Activated naive CD4-positive, alpha-beta T cell treated with anti-CD3 and anti-CD28 coated beads, Interleukin-2, amount 50 U/mL, for 72 hours (primary cell): ENCODE measurements at places on chromosomes 7 and 10. TPM values are rescaled to one million over a fixed set of nuclear protein-coding genes. Genes with fewer than 3 reads are reported as not detected.

GRCh38 chr10:112562809-112563663 is 116.0 kb downstream of the VTI1A start:
- no peak for DNase-seq

GRCh38 chr7:13411636-13412035 is 577.8 kb downstream of the ETV1 start:
- no peak for DNase-seq

DNA sequence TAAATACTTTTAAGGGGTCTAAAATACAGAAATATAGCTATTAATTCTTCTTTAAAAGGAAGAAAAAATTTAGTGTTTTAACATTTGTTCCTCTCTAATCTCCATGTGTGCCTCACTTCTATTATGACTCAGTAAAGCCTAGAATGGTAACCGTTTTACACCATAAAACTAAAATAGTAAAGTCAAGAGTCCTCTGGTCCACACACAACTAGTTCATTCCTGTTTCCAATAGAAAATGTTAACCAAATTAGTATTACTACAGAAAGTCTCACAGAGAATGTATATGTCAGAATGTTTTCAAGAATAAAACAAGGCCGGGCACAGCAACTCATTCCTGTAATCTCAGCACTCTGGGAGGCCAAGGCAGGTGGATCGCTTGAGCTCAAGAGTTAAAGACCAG is 55.8 kb downstream of the CNOT4 start:
- no peak for DNase-seq

GRCh38 chr7:116200963-116201362 is 9.4 kb upstream of the TES start:
- DNase-seq: no peak

GRCh38 chr10:66463611-66464010 is 462.2 kb upstream of the LRRTM3 start:
- DNase-seq: no peak

GRCh38 chr7:155380221-155380861 is 77.6 kb upstream of the EN2 start:
- DNase-seq: no peak

DNA sequence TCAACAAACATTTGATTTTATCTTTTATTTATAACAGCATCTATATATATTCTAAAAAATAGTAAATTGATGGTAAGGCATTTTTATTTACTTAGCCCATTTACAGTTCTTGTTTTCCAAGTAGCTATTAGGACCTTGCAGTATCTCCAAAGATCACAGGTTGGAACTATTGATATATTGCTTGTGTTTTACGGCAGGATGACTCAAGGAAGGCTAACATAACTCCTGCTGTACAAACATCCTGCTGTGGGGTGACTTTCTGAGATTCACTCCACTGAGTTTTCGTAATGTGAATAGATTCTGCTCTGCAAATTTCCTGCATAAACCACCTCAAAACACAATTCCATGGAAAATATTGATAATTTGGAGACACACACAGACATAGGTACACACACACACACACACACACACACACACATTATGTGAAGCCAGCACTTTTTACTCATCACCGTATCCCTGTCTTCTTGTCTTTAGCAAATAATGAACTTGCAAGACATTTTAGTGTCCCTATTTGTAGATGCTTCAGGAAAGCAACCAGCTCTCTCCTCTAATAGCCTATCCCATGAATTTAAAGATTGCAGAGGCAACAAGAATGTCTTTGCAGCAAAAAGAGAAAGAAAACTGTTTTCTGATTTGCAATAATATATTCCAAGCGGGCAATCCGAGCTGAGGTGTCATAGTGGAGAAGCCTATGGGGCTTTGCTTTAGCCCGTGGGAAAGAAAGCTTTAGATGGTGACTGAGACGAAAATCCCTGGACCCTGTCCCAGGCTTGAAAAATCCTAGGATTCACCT is 722 bp downstream of the AGR2 start:
- DNase-seq: no peak

- DNase-seq: no peak
Observed at GRCh38 chr10:24561453-24561852, 162.2 kb downstream of the ARHGAP21 start.

DNA sequence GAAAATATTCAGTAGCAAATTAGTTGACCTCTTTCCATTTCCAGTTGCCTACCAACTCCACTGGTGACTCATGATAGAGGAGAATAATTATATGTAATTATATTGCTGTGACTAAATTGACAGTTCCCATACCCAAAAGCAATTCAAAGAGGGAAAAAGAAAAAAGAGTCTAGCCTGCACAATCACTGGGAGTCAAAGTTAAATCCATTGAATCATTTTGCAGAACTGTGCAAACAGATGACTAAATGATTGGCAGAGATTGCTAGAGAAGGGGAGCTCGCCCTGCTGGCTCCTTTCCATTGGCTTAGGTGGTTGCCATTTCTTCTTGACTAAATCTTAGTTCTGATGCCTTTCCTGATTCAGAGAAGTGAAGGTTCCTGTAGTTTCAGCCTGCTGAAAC is 1228.6 kb upstream of the SORCS1 start:
- DNase-seq: no peak

GRCh38 chr7:26199301-26200037 is 1.1 kb downstream of the HNRNPA2B1 start:
- DNase-seq: peak; percentile 50

GRCh38 chr10:62761115-62761514 is 43.4 kb upstream of the ADO start:
- no peak for DNase-seq

GRCh38 chr10:124011464-124011863 is 81.9 kb downstream of the CHST15 start:
- no peak for DNase-seq

GRCh38 chr7:8923164-8923806 is 489.9 kb downstream of the NXPH1 start:
- DNase-seq: no peak

DNA sequence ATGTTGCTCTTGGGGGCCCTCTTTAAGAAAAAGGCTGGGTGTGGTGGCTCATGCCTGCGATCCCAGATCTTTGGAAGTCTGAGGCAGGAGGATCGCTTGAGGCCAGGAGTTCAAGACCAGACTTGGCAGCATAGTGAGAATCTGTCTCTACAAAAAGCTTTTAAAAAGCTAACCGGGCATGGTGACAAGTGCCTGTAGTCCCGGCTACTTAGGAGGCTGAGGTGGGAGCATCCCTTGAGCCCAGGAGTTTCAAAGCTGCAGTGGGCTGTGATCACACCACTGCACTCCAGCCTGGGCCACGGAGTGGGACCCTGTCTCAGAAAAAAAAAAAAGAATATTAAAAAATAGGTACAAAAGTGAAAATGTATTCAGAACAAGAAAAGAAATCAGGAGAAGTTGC is 38.1 kb upstream of the SLC39A12 start:
- DNase-seq: no peak

DNA sequence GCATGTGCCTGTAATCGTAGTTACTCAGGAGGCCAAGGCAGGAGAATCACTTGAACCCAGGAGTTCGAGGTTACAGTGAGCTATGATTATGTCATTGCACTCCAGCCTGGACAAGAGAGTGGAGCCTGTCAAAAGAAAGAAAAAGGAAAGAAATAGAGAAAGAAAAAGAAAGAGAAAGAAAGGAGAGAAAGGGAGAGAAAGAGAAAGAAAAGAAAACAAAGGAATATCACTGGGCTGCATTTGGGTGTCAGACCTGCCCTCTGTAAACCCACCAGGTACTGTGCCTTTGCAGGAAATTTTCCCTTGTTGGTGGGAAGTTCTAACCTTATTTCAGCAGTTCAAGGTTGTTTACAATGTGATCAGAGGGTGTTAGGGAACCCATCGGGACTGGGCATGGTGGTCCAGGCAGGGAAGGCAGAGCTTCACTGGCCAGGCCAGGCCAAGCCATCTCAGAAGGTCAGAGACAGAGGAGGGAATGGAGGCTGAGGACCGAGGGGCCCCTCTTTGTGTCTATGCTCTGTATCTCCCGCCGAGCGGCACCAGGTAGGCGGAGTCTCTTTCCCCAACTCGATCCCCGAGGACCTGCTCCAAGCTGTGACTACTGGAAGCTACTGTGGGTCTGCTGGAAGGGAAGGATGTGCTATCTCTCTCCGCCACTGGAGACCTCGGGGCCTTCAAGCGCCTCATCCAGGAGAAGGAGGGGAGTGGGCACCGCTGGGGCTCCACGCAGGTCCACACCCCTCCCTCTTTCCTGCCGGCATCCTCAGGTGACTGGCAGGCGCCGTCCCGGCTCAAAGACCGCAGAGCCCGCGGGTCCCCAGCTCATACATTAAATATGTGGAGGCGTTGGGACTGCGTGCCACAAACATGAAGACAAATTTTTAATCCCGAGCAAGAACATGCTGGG is 15.2 kb upstream of the KAZALD1 start:
- DNase-seq: no peak

DNA sequence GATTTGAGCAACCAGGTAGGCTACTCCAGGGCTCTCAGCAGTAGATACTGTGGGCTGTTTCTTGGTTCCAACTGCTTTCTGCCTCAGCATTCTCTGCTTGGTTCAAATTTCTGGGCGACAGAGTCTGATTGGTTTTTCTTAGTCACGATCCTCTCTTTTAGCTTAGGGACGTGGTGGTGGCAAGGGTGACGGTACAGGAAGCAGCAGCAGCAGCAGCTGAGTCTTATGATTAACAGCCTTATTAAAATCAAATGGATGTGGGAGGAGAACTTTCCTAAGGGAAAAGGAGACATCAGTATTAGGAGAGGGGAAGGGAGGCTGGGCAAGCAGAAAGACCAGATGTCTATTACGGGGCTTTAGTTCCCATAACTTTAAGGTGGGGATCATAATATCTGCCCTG is 156.5 kb upstream of the PLPP4 start:
- DNase-seq: no peak

- no peak for DNase-seq
Observed at GRCh38 chr10:64394744-64395143, 873.5 kb downstream of the REEP3 start.

GRCh38 chr10:100184426-100184825 is 1.4 kb downstream of the ERLIN1 start:
- DNase-seq: no peak

GRCh38 chr7:125424721-125425120 is 495.1 kb upstream of the POT1 start:
- DNase-seq: no peak

- no peak for DNase-seq
Observed at GRCh38 chr10:47305566-47305965, 5.6 kb downstream of the GDF10 start.

DNA sequence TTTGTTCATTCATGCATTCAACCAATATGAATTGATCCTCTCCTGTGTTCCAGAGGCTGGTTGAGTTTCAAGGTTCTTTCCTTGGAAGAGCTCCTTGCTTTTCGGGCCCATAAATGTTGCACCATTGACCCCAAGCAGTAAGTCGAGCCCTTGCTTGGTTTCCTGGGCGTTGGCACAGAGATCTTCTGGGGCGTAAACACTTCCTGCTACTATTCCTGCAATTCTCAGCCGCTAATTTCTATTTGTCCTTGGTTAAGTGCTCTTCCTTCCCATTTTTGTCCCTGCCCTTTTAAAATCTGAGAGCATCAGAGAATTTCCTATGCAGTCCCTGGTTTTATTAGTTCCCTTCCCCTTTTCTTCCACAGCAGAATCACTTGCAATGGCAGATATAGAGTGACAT is 44.1 kb upstream of the ADRB1 start:
- no peak for DNase-seq

DNA sequence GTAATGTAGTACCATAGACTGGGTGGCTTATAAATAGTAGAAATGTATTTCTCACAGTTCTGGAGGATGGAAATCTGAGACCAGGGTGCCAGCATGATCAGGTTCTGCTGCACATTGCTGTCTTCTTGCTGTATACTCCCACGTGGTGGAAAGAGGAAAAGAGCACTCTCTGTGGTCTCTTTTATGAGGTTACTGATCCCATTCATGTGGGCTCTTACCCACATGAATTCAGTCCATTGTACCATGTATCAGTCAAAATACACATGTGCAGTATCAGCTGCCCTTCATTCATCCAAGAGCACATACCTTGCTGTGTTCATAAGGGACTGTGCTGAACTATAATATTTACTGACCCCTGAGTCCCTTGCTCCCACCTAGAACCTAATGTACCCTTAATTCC is 17.1 kb downstream of the PNLIPRP2 start:
- DNase-seq: no peak

DNA sequence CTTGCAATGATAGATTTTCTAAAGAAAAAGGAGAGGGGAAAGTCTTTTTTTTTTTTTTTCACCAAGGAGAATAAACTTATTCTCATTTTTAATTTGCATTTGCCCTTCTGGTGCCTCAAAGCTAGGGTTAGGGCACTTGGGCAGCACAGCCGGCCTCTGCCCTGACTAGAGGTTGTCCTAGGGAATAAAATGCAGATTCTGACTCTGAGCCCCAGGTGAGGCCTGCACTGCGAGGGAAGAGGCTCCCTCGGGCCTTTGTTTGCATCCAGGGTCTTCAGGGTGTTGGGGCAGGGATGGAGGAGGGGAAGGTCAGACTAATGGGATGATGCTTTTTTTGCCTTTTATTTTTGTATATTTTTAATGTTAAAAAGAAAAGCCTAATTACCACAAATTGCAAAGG is 7.8 kb downstream of the MYL7 start:
- no peak for DNase-seq

DNA sequence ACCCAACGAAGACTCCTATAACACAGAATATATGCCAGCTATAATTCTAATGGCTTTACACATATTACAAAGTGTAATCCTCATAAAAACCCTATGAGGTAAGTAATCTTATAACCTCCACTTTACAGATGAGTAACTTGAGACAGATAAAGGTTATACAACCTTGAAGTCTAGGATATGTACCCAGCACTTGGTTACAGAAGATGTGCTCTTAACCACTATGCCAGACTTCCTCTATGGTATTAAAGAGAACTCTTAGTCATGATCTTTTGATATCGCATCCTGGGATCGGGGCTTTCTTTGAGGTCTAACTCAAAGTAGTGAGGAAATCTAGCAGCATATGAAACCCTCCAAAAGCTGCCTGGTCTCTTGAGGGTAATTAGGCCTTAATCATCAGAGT is 319.2 kb upstream of the LRRN3 start:
- no peak for DNase-seq

The ZPBP gene
- not detected for total RNA-seq

The WDR37 gene
- total RNA-seq: 21.2 TPM

The MEST gene
- total RNA-seq: 2.5 TPM

The PHKG1 gene
- 4.1 TPM for total RNA-seq

The ASIC3 gene
- 7.6 TPM for total RNA-seq

The MUC12 gene
- 0.34 TPM for total RNA-seq

The PDE6C gene
- total RNA-seq: not detected

The FAM25G gene
- not detected for total RNA-seq
